Thyroid gland (tissue), 4 donors: ENCODE measurements at places on chromosomes 16 and 17. TPM values are rescaled to one million over a fixed set of nuclear protein-coding genes. Genes with fewer than 3 reads are reported as not detected.
A peak's percentile ranks its signal among the peaks of the same experiment; 100 is the strongest.

Gene MYH8
- total RNA-seq = not detected

Gene VAT1L
- total RNA-seq = 29.7 TPM

GRCh38 chr16:71472051-71472450, 10.0 kb upstream of the ZNF23 start:
- no peaks in the 10 kb centered on the region for H3K4me1 ChIP-seq
- H3K4me3 ChIP-seq = no peak overlapping the region
- H3K36me3 ChIP-seq = peaks cover 22% of the 10 kb centered on the region
- no peaks in the 10 kb centered on the region for H3K27me3 ChIP-seq

- H3K27me3 ChIP-seq = no peaks in the 10 kb centered on the region
- no peaks in the 10 kb centered on the region for H3K4me1 ChIP-seq
- H3K36me3 ChIP-seq = no peaks in the 10 kb centered on the region
- no peak for DNase-seq
Observed at GRCh38 chr17:45575126-45575885, 84.8 kb upstream of the PLEKHM1 start.

Gene HAGHL
- total RNA-seq = 8.7 TPM

- H3K27me3 ChIP-seq = no peaks in the 10 kb centered on the region
- H3K4me3 ChIP-seq = no peak overlapping the region
- DNase-seq = no peak
- no peak overlapping the region for H3K27ac ChIP-seq
- H3K4me1 ChIP-seq = peaks cover 24% of the 10 kb centered on the region
- no peaks in the 10 kb centered on the region for H3K36me3 ChIP-seq
Observed at GRCh38 chr17:21249920-21250703, 3.1 kb downstream of the NATD1 start.

DNA sequence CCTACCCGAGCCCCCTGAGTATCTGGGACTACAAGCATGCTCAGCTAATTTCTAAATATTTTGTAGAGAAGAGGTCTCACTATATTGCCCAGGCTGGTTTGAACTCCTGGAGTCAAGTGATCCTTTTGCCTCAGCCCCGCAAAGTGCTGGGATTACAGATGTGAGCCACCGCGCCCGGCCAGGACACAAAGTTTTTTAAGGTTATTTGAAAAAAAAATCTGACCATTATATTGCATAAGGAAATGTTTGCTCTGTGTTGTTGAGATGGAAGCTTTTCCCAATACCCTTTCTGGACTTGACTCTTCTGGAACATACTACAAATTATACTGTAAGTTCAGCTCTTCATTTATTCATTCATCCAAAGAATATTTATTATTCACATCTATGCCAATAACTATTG, 133.3 kb upstream of the TMEM97 start:
- no peak overlapping the region for H3K27ac ChIP-seq
- peaks cover 4% of the 10 kb centered on the region for H3K4me1 ChIP-seq
- H3K4me3 ChIP-seq = no peak overlapping the region
- H3K36me3 ChIP-seq = no peaks in the 10 kb centered on the region

GRCh38 chr17:58375256-58375655, 23.3 kb upstream of the SUPT4H1 start:
- no peak overlapping the region for H3K27ac ChIP-seq
- no peaks in the 10 kb centered on the region for H3K4me1 ChIP-seq
- no peak for DNase-seq
- no peaks in the 10 kb centered on the region for H3K27me3 ChIP-seq
- no peaks in the 10 kb centered on the region for H3K36me3 ChIP-seq

Gene ETV4
- 5.6 TPM for total RNA-seq

GRCh38 chr17:4579678-4580077, 4.7 kb upstream of the SMTNL2 start:
- peaks cover 8% of the 10 kb centered on the region for H3K27me3 ChIP-seq
- H3K36me3 ChIP-seq = no peaks in the 10 kb centered on the region
- no peak for DNase-seq
- no peak overlapping the region for H3K4me3 ChIP-seq

DNA sequence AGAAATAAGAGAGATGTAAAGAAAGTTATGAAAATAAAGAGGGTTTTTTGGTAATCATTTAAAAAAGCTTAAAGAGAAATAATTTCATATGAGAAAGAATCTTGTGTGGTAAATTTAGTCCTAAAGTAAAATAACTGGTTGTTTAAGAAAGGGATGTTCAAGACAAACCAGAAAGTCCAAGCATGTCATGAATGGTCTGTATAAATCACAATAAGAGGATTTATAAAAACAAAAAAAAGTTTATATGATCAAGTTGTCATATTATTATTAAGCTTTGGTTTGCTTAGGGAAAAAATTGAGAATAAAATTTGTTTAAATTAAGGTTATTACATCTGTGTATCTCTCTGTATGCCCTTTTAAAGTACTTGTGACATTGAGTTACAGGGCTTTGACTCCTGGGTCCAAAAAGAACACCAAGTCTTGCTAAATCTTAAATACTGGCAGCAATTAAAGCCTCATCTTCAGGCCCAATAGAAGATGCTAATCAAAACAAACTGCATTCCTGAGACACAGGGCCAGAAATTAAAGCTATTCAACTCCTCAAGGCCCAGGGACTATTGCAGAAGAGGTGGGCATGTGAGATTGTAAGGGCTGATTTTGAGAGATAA, 15.6 kb upstream of the TRIM25 start:
- H3K27me3 ChIP-seq = no peaks in the 10 kb centered on the region
- no peak overlapping the region for H3K27ac ChIP-seq
- DNase-seq = no peak
- peaks cover 5% of the 10 kb centered on the region for H3K36me3 ChIP-seq
- H3K4me3 ChIP-seq = no peak overlapping the region

- DNase-seq = no peak
- H3K27ac ChIP-seq = no peak overlapping the region
- no peaks in the 10 kb centered on the region for H3K27me3 ChIP-seq
Observed at GRCh38 chr17:73175962-73176565, 11.3 kb downstream of the SSTR2 start.

Gene C17orf67
- 1.2 TPM for total RNA-seq

DNA sequence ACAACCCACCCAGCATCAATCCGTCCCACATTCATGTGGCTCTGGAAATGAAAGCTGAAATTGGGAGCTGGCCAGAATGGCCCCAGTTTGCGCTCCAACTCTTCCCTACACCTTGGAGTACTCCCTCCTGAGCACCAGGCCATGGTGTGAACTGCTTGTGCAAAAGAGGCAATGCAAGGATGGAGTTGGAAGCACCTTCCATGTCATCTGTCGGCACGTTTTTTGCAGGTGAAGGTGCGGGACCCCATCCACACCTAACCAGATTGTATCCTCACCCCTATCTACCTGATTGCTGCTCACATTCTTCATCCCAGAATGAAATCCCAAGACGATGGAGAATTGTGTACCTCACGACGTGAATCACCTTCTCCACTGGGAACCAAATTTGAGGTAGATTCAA, 136.6 kb upstream of the WSB1 start:
- no peak overlapping the region for H3K4me3 ChIP-seq
- no peak overlapping the region for H3K27ac ChIP-seq
- DNase-seq = no peak
- H3K4me1 ChIP-seq = no peaks in the 10 kb centered on the region

DNA sequence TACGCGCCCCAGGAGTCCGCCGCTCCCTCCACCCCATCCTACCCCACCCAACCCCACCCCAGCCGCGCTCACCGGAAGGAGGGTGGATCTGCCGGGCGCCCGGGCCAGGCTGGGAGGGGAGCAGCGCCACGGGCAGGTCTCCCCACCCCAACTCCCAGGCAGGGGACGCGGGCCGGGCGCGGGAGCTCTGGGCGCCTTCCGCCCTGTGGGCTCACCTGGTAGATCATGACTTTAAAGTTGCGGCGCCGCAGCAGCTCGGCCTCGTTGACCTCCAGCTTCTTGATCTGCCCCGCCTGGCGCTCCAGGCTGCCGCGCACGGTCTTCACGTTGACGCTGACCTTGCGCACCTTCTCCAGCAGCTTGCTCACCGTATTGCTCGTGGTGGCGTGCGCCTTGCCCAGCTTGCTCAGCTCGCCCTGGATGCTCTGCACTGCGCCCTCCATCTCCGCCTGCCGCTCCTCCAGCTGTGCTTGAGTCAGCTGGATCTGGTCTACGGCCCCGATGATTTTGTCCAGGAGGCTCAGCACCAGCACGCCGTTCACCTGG, 571 bp downstream of the CAVIN1 start:
- H3K4me3 ChIP-seq = peak overlapping the region; percentile 99
- peaks cover 12% of the 10 kb centered on the region for H3K4me1 ChIP-seq
- H3K27ac ChIP-seq = peak overlapping the region; percentile 98
- no peaks in the 10 kb centered on the region for H3K27me3 ChIP-seq
